ENCODE measurements at places on chromosomes 7 and 10. TPM values are rescaled to one million over a fixed set of nuclear protein-coding genes. Genes with fewer than 3 reads are reported as not detected.

DNA sequence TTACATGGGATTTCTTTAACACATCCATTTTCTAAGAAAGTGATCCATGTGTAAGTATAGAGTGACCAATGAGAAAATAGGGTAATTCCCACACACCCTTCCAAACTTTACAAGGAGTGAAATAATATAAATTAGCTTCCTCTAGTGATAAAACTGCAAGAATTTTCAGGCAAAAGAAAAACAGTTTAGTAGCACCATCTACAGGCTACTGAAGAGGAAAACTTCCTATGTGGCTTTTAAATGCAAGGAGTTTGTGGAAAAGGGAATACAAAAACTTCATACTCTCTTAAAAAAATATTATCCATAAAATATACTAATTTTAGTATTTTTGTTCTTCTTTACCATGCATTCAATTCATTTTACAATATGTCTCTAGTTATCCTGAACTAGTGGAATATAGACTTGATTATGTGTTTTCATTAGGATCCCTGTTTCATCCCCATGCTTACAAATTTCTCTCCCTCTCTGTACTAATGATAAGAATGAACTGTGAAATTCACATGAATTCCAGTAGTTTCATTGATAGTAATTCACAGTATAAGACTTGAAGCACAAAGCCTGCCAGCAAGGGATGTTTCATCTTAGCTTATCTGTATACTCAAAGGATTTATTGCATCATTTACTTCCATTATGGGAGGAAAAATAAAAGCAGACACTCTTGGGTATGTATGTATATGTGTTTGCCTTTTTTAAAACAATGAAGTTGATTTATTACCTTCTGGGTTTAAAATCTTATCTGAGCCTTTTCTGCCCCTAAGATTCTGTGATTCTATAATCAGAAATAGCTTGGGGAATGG is 442.9 kb downstream of the AUTS2 start:
- H3K27me3 ChIP-seq, result no peaks in the 10 kb centered on the region
- no peak for DNase-seq
- no peak overlapping the region for H3K4me3 ChIP-seq
- H3K27ac ChIP-seq, result no peak overlapping the region
- H3K4me1 ChIP-seq, result no peaks in the 10 kb centered on the region

- peaks cover 54% of the 10 kb centered on the region for H3K27me3 ChIP-seq
- no peaks in the 10 kb centered on the region for H3K36me3 ChIP-seq
Measured at GRCh38 chr10:89481662-89482061, 53.7 kb downstream of the SLC16A12 start.

The DUS4L gene
- total RNA-seq, result 11.3 TPM

The ZNF485 gene
- total RNA-seq, result 2.9 TPM

- no peak overlapping the region for H3K4me3 ChIP-seq
- H3K36me3 ChIP-seq, result no peaks in the 10 kb centered on the region
- H3K27me3 ChIP-seq, result peaks cover 6% of the 10 kb centered on the region
- no peak for DNase-seq
Measured at GRCh38 chr10:88754287-88754686, 5.5 kb upstream of the LIPN start.

GRCh38 chr7:90671571-90671970 is 75.5 kb downstream of the CDK14 start:
- no peak overlapping the region for H3K27ac ChIP-seq
- H3K27me3 ChIP-seq, result no peaks in the 10 kb centered on the region

- H3K27me3 ChIP-seq, result no peaks in the 10 kb centered on the region
- no peaks in the 10 kb centered on the region for H3K36me3 ChIP-seq
- no peak for DNase-seq
- peak overlapping the region; percentile 25 for H3K4me3 ChIP-seq
- peaks cover 11% of the 10 kb centered on the region for H3K4me1 ChIP-seq
Measured at GRCh38 chr10:132395704-132396493, 1.1 kb upstream of the PWWP2B start.

The ANXA8 gene
- total RNA-seq, result not detected

The OPN4 gene
- not detected for total RNA-seq

DNA sequence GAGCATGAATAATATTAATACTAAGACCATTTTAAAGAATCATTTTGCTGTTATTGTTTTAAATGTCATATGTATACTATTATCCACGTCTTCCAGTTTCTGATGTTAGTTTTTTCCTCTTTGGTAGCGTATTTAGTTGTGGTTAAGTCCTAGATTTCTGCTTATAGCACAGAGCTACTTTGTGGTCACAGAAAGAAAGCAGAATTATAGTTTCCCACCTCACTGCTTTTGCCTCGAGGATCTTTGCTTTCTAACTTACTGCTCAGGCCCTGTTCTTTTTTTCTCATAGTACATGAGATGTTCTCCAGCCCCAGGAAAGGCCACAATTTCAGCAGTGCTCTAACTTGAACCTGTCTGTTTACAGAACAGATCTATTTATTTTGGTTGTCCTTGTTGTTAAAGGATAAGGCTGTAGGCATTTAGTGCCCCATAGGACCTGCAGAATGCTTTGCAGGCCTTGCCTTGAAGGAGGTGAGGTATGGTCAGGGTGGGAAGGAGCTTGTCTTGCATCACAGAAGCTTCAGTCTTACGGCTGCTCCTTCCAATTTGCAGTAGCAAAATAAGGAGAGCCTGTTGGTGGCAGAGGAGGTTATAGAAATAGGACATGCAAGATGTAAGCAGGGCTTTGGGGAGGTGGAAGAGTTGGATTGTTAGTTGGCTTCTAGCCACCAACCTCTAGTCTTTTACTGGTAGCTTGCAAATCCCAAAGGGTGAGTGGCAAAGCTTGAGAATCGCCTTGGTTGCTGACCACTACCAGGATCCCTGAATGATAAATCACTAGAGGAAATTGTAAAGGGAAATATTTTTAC is 129.1 kb downstream of the LRRC4 start:
- H3K4me3 ChIP-seq, result no peak overlapping the region
- no peak overlapping the region for H3K27ac ChIP-seq
- H3K4me1 ChIP-seq, result peaks cover 37% of the 10 kb centered on the region
- no peak for DNase-seq
- H3K27me3 ChIP-seq, result no peaks in the 10 kb centered on the region
- peaks cover 8% of the 10 kb centered on the region for H3K36me3 ChIP-seq

DNA sequence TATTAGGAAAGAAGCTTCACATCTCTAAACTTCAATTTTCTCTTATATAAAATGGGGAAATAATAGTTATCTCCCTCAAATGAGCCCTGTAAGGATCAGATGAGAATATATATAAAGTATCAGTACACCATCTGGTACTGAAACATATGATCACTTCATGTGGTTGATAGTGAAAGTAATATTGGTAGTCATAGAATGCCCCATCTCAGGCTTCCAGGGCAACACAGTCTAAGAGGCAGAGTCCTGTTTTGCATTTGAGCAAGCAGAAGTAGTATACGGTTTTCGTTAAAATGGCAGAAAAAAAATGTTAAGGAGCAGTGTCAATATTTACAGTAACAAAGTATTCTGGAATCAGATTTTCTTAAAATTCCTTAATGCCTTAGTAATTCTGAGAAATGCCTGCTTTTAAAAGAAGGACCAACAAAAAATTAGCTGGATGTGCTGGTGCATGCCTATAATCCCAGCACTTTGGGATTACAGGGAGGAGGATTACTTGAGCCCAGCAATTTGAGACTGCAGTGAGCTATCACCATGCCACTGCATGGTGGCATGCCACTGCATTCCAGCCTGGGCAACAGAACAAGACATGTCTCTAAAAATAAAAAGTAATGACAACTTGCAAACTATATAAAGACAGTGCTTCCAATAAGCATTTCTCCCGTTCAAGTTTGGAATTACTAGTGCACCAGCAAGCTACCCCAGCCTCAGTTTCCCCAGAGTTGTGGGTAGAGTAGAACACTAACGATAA is 19.8 kb downstream of the KBTBD2 start:
- peaks cover 9% of the 10 kb centered on the region for H3K36me3 ChIP-seq
- H3K4me1 ChIP-seq, result peaks cover 22% of the 10 kb centered on the region
- no peak for DNase-seq
- no peak overlapping the region for H3K4me3 ChIP-seq
- H3K27ac ChIP-seq, result no peak overlapping the region
- H3K27me3 ChIP-seq, result no peaks in the 10 kb centered on the region

- peaks cover 11% of the 10 kb centered on the region for H3K27me3 ChIP-seq
- no peaks in the 10 kb centered on the region for H3K36me3 ChIP-seq
- DNase-seq, result no peak
- no peak overlapping the region for H3K4me3 ChIP-seq
- no peak overlapping the region for H3K27ac ChIP-seq
Measured at GRCh38 chr10:115163129-115163528, 70.0 kb downstream of the ATRNL1 start.

- H3K36me3 ChIP-seq, result peaks cover 5% of the 10 kb centered on the region
- no peaks in the 10 kb centered on the region for H3K27me3 ChIP-seq
- H3K4me3 ChIP-seq, result no peak overlapping the region
- peaks cover 11% of the 10 kb centered on the region for H3K4me1 ChIP-seq
Measured at GRCh38 chr10:72146071-72146470, 57.7 kb upstream of the SPOCK2 start.

The LCOR gene
- total RNA-seq, result 50.5 TPM

DNA sequence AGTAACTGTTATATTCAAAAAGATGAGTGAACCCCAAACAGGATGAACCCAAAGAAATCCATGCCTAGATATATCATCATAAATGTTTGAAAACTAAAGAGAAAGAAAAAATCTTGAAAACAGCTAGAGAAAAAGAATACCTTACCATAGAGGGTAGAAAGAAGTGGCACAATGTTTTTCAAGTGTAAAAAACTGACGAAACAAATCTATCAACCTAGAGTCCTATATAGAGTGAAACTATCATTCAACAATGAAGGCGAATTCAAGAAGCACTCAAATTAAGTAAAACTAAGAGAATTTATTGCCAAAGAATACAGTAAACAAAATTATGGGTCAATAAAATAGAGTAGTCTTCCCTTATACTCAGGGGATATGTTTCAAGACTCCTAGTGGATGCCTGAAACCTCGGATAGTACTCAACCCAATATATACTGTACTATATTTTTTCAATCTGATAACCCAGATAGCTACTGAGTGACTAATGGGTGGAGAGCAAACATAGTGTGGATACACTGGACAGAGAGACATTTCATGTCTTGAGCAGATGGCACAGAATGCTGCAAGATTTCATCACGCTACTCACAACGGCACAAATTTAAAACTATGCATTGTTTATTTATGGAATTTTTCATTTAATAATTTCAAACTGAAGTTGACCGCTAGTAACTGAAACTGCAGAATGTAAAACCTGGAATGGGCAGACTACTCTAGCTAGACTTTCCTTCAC is 52.6 kb upstream of the TMEM106B start:
- peaks cover 2% of the 10 kb centered on the region for H3K36me3 ChIP-seq
- H3K27ac ChIP-seq, result no peak overlapping the region
- peaks cover 6% of the 10 kb centered on the region for H3K27me3 ChIP-seq
- H3K4me1 ChIP-seq, result peaks cover 10% of the 10 kb centered on the region

DNA sequence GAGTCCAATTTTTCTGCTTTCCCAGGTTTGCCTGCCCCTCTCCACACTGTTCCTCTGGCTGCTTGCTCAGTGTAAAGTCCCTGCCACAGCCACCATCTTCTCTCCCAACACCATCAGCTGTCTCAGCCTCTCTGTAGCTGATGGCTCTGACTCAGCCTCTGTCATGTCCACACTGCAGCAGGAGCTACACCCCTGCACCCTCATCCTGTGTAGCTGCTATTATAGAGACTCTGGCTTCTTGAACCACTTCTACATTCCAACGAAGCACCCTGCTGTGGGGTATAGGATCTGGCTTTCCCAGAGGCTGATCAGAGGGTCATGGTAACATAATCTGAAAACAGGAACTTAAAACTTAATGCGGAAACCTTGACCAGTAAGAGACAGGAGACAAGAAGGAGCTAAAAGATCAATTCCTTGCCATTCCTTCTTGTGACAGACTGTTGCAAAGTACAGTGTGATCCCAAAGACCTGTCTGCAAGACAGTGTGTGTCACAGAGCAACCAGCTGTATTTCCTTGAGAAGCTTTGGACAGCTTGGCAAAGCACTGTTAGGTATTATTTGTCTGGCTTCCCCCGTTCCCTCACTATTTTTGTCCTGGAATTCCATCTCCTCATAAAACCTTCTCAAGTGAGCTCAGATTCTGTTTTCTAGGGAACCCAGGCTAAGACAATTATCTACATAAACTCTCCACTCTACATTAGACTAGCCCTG is 42.3 kb downstream of the NRCAM start:
- H3K4me3 ChIP-seq, result no peak overlapping the region
- no peak for DNase-seq
- H3K4me1 ChIP-seq, result peaks cover 4% of the 10 kb centered on the region

The PKD2L1 gene
- not detected for total RNA-seq

The HPSE2 gene
- 0.34 TPM for total RNA-seq

The ADRB1 gene
- 0.16 TPM for total RNA-seq
